H9 (cell line): ENCODE measurements at places on chromosomes 6 and 20.

DNA sequence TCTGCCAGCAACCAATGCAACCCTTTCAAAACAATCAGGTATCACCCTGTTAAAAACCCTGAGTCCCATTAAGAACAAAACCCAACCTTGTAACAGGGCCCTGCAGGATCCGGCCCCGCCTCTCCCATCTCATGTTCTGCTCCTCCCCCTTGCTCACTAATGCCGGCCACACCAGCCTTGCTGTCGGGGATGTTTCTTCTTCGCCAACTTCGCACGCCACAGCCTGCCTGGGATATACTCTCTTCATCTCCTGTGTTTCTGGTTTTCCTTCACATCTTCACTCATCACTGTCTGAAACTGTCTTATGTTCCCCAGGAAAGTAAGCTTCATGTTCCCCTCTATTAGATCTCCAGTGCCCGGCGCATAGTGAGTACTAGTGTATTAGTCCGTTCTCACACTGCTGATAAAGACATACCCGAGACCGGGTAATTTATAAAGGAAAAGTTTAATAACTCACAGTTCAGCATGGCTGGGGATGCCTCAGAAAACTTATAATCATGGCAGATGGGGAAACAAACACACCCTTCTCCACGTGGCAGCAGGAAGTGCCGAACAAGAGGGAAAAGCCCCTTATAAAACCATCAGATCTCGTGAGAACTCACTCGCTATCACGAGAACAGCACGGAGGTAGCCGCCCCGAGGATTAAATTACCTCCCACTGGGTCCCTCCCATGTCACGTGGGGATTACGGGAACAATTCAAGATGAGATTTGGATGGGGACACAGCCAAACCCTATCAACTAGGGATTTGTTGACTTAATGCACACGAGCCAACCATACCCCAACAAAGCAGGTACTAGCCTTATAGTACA, 5.1 kb downstream of the TP53RK start:
- DNase-seq = peak; percentile 83

DNA sequence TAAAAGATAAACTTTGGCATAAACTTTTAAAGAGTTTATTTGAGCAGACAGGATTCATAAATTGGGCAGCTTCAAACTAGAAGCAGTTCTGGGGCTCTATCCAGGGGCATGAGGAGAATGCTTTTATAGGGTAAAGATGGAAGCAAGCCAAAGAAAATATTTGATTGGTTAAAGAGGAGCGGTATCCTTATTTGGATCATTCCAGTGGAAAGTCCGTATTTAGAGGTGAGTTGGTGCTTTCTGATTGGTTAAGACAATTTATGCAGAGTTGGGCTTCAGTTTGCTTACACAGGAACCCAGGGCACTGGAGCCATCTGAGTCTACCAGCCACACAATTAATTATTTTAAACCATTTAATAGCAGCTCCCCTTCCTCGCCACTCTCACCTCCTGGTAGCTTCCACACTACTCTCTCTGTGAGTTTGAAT, 37.9 kb upstream of the RNF217 start:
- DNase-seq = no peak

- DNase-seq = no peak
Observed at GRCh38 chr20:22719167-22719591, 134.8 kb upstream of the FOXA2 start.

GRCh38 chr20:18139832-18140231, 2.2 kb downstream of the KAT14 start:
- DNase-seq = no peak

- DNase-seq = no peak
Observed at GRCh38 chr20:11826334-11826733, 91.4 kb upstream of the BTBD3 start.

- no peak for DNase-seq
Observed at GRCh38 chr20:18904624-18905023, 91.0 kb downstream of the SCP2D1 start.

DNA sequence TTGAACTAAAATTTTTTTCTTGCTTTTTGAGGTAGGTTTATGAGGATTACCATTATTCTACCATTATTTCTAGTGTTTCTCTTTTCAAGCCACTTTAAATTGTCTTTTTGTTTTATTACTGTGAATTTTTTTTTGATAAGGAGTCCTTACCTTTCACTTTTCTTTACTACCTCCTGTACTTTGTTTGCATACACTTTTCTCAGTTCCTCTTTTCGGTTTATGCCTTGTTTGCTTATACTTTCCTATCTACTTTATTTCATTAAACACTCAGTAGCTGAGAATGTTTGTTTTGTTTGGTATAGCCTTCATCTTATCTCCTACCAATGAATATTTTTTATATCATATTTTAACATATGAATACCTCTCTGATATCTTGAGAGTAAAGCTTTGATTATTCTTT, 147.9 kb downstream of the TFAP2B start:
- no peak for DNase-seq

GRCh38 chr6:34617231-34617630, 61.1 kb upstream of the SPDEF start:
- no peak for DNase-seq

- DNase-seq = no peak
Observed at GRCh38 chr20:12265662-12266061, 348.0 kb downstream of the BTBD3 start.

DNA sequence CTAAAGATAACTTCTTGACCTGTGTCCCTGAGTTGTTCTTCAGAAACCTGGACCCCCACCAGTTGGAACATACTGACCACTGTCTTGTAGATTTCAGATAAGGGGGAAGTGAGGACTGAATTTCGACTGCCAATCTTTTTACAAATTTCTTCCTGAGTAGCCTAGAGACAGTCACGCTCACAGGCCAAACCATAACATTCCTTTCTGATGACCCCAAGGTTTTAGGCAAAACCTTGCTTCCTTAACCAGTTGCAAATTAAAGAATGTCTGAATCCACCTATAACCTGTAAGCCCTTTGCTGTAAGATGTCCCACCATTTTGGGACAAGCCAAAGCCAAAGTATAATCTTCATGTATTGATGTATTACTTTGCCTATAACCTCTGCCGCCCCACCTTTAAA, 306.9 kb downstream of the LRFN2 start:
- DNase-seq = no peak

GRCh38 chr6:77834591-77834996, 181.8 kb downstream of the MEI4 start:
- no peak for DNase-seq

- no peak for DNase-seq
Observed at GRCh38 chr20:24675651-24676352, 206.4 kb downstream of the SYNDIG1 start.

DNA sequence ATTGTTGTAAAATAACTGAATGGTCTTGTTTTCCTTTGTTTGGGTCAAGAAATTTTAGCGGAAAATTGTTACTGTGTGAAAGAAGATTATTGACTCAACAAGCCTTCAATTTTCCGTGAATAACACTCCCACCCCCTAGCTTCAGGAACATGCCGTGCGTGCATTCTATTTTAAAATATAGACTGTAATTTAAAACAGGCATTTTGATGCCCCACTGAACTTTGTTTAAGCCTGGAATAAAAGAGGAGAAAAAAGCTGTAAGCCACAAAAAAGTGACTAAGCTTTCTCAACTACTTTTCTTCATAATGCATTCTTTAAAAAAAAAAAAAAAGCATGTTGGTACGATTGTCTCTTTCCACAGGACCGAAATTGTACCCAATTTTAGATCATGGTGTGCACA, 166.0 kb downstream of the ARID1B start:
- DNase-seq = no peak

GRCh38 chr20:11195169-11195568, 521.4 kb upstream of the JAG1 start:
- no peak for DNase-seq

DNA sequence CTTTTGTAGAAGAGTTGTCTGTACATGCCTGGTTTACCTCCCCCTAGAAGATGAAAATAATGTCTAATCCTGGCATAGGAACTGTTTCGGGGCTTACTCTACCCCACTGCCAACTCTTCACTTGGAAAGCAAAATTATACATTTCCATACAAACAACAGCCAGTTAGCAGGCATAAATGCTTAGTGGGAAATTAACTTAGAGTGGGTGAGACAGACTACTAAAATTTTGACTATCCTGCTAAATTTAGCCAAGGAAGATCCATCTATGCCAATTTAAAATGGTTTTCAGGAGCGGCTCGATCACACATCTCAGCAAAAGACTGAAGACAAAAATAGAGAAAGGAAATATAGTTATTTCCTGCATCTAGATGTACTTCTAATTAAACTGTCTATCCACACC, 221.2 kb downstream of the TPBG start:
- no peak for DNase-seq

DNA sequence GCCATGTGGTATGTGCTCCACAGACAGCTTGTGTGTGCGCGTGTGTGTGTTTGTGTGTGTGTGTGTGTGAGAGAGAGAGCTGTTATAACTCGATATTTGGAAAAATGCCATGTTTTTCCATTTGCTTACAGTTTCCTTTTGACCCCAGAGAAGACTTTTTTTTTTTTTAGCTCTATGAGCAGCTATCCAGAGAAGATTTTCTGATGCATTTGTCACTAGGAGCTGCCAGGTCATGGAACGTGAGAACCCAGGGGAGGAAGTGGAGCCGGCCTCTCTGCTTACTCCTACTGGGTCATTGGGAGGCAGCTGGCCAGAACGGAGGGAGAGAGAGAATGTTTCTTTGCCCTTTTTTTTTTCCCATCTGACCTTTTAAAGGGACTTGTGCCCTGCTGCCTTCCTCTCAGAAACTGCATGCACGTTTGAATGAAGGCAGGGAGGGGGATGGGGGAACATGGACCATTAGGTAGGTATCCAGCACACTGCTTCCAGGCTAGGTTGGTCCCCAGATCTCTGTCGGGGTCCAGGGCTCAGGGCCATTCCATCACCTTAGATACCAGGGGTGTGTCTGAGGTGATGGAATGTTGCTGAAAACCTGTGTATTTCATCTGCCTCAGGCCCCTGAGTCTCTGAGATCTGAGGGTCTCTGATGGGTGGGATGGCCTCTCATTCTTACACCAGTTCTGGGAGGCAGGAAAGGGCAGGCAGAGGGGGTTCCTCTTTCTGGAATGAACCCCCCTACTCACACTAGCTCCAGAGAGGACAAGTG, 11.2 kb upstream of the MRPS18A start:
- DNase-seq = no peak

GRCh38 chr20:37542281-37542680, 14.6 kb upstream of the BLCAP start:
- DNase-seq = no peak

DNA sequence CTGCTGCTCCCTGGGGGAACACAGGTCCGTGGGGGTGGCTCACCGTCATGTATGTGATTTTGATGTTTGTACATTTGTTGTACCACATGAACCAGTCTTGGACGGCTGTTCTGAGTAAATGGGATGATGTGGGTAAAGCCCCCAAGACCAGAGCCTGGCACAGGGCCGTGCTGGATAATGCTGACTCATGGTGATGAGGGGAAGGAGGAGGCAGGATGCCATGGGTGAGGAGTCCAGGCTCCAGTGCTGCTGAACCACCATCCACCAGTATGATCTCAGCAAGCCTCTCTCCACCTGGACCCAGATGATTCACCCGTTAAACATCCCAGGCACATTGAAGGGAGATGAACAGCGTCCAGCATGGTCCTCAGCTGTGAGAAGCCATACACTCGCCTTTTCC, 9.6 kb upstream of the APCDD1L start:
- peak; percentile 8 for DNase-seq

DNA sequence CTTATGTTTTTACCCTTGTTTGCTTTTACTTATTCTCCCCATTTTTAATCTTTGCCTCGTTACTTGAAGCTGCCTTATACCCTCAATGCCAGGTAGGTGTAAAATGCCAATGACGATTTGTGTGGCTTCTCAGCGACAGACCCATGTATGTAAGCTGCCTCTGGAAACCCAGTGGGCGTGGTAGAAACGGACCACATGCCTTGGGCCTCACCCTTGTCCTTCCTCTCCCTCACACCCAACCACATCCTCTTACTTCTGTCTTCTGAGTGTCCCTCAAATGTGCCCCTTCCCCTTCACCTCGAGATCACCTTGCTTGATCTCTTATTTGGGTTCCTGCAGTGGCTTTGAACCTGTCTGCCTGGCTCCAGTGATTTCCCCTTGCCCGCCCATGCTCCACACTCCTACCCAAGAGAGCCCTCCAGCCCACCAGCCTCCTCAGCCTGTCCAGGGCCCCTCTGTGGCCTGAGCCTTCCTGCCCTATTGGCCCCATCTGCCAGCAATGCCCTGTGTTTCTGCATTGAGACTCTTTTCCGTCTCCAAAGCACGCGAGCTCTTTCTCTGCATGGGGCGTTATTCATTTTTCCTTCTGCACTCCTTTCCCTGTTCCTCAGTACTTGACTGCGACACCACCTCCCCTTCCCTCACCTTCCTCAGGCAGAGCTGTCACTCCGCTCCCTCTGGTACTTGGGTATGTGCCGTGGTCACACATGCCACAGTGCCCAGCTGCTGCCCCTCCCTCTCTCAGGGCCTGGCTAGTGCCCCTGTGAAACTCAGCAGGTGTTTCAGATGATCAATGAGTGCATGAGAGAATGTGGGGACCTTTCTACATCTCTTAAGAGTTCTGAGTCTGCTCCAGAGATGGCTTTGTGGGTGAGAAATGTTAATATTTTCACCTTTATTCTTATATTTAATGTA, 115.4 kb downstream of the SLX4IP start:
- no peak for DNase-seq

- no peak for DNase-seq
Observed at GRCh38 chr6:13703496-13703895, 8.1 kb downstream of the RANBP9 start.

DNA sequence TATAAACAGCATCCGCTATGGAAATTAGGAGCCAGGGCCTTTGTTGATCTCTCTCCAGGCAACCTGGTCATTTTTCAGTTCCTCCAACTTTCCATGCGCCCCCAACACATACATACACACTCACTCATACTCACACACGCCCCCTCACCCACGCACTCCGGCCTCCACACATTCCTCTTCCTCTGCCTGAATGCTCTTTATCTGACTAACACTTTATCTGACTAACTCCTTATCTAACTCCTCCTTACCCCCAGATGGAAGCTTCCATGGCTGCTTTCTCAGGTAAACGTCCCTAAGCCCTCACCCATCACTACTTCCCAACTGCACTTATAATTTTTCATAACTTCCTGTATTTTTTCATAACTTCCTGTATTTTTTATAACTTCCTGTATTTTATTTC, 17.4 kb downstream of the CASS4 start:
- DNase-seq = no peak

GRCh38 chr20:364905-365794, 15.4 kb upstream of the TRIB3 start:
- no peak for DNase-seq
